ENCODE measurements at places on chromosomes 3 and 15.
A peak's percentile ranks its signal among the peaks of the same experiment; 100 is the strongest.

- DNase-seq: no peak
Measured at GRCh38 chr3:8529181-8529637, 27.6 kb downstream of the LMCD1 start.

DNA sequence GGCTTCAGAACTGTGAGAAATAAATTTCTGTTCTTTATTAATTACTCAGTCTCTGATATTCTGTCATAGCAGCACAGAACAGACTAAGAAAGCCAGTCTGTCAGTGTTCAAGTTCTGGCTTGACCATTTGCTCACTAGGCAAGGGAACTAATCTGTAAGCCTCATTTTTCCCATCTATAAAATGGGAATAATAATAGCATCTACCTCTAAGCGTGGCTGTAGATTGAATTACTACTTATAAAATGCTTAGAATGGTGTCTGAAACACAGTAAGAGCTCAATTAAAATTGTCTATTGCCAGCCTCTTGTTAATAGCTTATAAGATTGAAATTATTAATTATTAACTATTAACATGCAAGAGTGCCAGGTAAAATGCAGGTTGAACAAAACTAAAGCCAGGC, 209.7 kb upstream of the LRRFIP2 start:
- DNase-seq: no peak

DNA sequence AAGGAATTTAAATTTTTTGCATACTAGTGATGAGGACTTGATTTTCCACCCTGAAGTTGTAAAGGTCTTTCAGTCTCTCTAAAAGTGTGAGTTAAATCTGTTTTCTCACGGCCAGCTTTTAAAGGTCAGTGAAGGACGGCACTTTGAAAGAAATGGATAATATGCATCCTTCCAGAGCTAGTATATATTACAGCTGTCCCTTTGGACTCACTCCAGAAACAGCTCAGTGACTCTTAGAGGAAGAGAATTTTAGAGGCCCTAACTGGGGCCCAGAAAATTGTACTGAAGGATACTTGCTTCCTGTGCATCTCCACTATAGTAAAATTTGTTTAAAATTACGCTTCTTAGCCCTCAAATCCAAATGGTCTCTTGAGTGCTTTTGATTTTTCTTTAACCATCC, 41.6 kb downstream of the PIK3CA start:
- DNase-seq: no peak

DNA sequence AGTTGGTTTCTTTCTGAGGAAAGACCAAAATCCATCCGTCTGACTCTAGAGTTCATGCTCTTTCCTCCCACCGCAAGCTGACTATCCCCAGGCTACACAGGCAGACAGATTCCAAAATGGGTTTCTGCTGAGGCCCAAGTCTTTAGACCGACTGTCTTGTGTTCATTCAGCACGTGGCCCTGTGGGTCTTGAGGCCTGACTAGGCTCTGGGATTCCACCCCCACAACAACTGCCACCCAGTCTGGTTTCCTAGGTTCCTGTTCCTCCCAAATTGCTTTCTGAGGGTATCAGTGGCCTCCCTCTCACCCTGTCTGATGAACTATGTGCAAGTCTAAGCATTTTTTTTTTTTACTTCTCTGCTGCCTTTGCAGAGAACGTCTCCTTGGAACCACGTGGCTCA, 67.7 kb downstream of the CYP19A1 start:
- DNase-seq: no peak

DNA sequence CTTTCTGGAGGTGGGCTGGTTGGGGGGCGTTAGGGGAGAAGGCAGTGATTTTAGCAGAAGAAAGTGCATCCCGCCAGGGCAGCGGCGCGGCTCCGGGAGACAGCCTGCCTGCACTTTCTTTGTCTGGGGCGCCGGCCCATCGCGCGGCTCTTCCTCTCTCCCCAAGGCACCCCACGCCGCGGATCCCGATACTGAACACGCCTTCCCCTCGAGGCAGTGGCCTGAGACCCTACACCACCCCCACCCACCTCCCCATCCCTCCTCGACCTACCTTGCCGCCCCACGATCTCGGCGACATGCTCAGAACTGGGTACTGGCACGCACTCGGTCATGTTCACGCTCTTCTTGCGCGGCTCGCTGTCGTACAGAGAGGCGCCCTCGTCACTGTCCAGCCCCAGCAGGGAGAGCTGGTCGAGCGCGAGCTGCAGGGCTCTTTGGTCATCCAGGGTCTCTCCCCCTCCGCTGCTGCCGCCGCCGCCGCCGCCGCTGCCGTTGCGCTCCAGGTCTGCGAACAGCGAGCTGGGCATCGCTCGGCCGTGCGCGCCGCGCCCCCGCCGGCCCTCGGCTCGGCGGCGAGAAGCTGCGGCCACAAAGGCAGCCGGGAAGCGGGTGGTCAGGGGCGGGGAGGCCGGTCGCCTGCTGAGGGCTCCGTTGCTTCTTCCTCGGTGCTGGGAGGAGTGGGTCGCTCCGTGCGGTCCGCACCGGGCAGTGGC, 483 bp downstream of the MEX3B start:
- peak; percentile 3 for DNase-seq

- no peak for DNase-seq
Measured at GRCh38 chr15:82986442-82986780, 401 bp downstream of the RAMAC start.

DNA sequence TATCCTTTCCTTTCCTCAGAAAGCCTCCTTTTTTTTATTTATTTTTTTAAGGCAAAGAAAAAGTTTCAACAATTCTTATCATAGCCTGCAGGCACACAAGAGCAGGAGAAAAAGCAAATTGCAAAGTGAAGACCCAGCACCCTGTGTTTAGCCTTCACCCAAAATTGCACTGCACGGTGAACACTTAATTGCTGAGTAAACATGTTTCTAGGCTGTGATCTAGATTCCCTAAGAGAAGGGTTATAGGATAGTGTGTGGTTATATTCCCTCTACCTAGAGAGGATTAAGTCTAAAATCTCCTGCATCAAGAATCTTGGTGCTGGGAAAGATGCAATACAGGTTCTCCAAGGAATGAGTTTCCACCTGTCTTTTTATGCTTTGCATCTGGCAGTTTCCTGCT, 70.2 kb upstream of the BFSP2 start:
- no peak for DNase-seq

GRCh38 chr3:184380185-184380626, 352 bp downstream of the CHRD start:
- no peak for DNase-seq
